Suprapubic skin (tissue), 4 donors: ENCODE measurements at places on chromosomes 7 and 10. TPM values are rescaled to one million over a fixed set of nuclear protein-coding genes. Genes with fewer than 3 reads are reported as not detected.
A peak's percentile ranks its signal among the peaks of the same experiment; 100 is the strongest.

GRCh38 chr7:104935276-104935675 lies 78.7 kb upstream of the KMT2E start:
- H3K27me3 ChIP-seq, result no peaks in the 10 kb centered on the region
- H3K27ac ChIP-seq, result no peak overlapping the region
- no peak for DNase-seq
- H3K36me3 ChIP-seq, result no peaks in the 10 kb centered on the region

DNA sequence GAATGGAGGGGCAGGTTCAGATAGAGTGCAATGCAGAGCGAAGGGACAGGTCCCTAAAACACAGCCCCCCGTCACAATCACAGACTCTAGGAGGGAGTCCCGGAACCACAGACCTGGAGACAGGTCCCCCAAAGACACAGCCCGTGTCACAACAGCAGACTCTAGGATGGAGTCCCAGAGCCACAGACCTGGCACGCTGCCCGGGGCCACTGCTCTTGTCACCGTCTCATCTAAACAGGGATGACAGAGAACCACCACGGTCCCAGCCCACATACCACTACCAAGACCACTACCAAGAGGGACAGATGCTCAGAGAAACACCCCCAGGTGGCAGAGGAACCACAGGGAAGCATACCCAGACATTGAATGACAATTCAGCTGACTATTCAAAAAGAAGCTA lies 183.9 kb downstream of the TCERG1L start:
- peaks cover 24% of the 10 kb centered on the region for H3K4me1 ChIP-seq
- DNase-seq, result no peak
- peaks cover 13% of the 10 kb centered on the region for H3K27me3 ChIP-seq
- H3K27ac ChIP-seq, result no peak overlapping the region
- H3K36me3 ChIP-seq, result no peaks in the 10 kb centered on the region
- H3K4me3 ChIP-seq, result no peak overlapping the region

- H3K36me3 ChIP-seq, result no peaks in the 10 kb centered on the region
- peaks cover 3% of the 10 kb centered on the region for H3K27me3 ChIP-seq
- H3K4me3 ChIP-seq, result no peak overlapping the region
- DNase-seq, result no peak
- H3K4me1 ChIP-seq, result peaks cover 12% of the 10 kb centered on the region
- no peak overlapping the region for H3K27ac ChIP-seq
Measured at GRCh38 chr10:49360271-49361177, 35.4 kb downstream of the DRGX start.

- no peaks in the 10 kb centered on the region for H3K36me3 ChIP-seq
- no peak overlapping the region for H3K27ac ChIP-seq
- H3K4me3 ChIP-seq, result no peak overlapping the region
- DNase-seq, result no peak
- peaks cover 7% of the 10 kb centered on the region for H3K4me1 ChIP-seq
- no peaks in the 10 kb centered on the region for H3K27me3 ChIP-seq
Measured at GRCh38 chr10:51403521-51403920, 295.9 kb downstream of the CSTF2T start.

GRCh38 chr7:154767142-154767541 lies 235.8 kb downstream of the PAXIP1 start:
- H3K4me1 ChIP-seq, result no peaks in the 10 kb centered on the region
- H3K27me3 ChIP-seq, result no peaks in the 10 kb centered on the region
- DNase-seq, result no peak
- no peak overlapping the region for H3K4me3 ChIP-seq

- H3K36me3 ChIP-seq, result no peaks in the 10 kb centered on the region
- peaks cover 16% of the 10 kb centered on the region for H3K4me1 ChIP-seq
- no peak for DNase-seq
- H3K27ac ChIP-seq, result no peak overlapping the region
Measured at GRCh38 chr7:27118580-27118979, 12.0 kb downstream of the HOXA4 start.

DNA sequence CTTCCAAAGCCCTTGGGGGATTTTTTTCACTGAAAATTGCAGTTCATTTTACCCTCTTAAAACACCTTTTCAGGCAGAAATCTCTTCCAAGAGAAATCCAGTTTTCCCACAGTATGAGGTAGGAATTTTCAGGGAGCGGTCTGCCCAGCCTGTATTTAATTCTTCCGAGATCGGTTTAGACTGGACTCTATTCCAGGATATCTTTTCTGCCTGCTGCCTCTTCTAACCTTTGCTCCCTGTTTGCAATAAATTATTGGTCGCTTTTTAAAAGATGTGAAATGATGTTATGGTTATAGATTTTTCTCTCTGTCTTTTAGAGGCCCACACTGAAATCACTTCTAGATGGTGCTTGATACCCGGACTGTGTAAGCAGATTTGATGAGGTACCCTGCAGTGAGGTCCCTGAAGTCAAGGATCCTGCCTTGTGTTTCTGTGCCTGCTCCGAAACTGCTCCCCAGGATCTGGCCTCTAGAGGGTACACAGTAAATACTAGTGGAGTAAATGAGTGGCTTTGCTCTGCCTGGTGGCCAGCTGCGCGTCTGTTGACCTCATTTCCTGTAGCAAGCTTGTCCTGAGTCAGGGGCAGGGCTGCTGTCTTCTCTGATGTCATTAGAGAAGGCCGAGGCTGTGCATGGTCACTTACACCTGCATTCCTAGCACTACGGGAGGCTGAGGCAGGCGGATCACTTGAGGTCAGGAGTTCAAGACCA lies 191.6 kb downstream of the FANK1 start:
- no peak for DNase-seq
- H3K36me3 ChIP-seq, result no peaks in the 10 kb centered on the region
- H3K4me1 ChIP-seq, result no peaks in the 10 kb centered on the region
- H3K27me3 ChIP-seq, result no peaks in the 10 kb centered on the region

GRCh38 chr7:36564489-36564888 lies 159.8 kb downstream of the AOAH start:
- H3K36me3 ChIP-seq, result no peaks in the 10 kb centered on the region
- H3K4me3 ChIP-seq, result no peak overlapping the region
- no peak overlapping the region for H3K27ac ChIP-seq
- no peak for DNase-seq

DNA sequence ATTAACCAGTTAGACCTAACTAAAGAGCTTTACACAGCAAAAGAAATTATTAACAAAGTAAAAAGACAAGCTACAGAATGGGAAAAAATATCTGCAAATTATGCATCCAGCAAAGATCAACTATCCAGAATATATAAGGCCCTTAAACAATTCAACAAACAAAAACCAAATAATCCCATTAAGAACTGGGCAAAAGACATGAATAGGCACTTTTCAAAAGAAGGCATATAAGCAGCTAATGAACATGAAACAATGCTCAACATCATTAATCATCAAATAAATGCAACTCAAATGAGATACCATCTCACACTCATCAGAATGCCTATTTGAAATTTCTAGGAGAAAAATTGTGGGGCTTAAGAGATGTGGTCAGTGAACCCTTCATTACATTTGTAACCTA lies 15.0 kb upstream of the DMTF1 start:
- no peaks in the 10 kb centered on the region for H3K4me1 ChIP-seq
- H3K27me3 ChIP-seq, result no peaks in the 10 kb centered on the region
- H3K4me3 ChIP-seq, result no peak overlapping the region
- no peaks in the 10 kb centered on the region for H3K36me3 ChIP-seq
- H3K27ac ChIP-seq, result no peak overlapping the region

DNA sequence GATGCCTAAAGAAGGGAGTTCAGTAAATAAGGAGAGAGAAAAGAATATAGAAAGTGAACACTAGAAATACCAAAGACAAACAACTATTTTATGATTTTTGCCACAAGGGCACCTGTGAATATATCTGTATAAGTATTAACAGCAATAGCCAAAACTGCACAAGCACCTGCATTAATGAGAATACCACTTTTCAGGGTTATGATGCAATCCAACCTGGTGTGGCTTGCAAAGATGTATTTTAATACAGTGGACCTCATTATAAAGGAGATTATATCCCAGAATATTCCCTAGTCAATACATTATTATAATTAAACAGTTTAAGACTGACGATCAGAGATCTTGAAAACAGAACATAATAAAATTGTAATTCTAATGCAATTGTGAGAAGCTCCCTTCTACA lies 4.0 kb downstream of the BRAF start:
- no peak for DNase-seq
- no peak overlapping the region for H3K27ac ChIP-seq
- H3K4me1 ChIP-seq, result peaks cover 21% of the 10 kb centered on the region
- no peaks in the 10 kb centered on the region for H3K27me3 ChIP-seq

DNA sequence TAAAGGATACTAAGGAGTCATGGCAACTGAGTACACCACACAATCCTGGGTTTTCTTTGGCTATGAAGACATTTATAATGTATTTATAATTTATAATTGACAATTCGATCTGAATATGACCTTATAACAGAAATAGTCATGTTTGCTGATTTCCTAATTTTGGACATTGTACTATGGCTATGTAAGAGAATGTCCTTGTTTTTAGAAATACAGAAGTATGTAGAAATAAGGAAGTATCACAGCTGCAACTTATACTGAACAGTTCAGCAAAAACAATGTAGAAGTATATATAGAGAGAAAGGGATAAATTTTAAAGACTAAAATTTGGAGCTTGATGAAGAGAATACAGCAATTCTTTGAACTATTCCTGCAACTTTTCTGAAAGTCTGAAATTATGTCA lies 32.6 kb downstream of the PRLHR start:
- no peaks in the 10 kb centered on the region for H3K27me3 ChIP-seq
- H3K27ac ChIP-seq, result peak overlapping the region; percentile 5
- no peak for DNase-seq
- H3K36me3 ChIP-seq, result no peaks in the 10 kb centered on the region

DNA sequence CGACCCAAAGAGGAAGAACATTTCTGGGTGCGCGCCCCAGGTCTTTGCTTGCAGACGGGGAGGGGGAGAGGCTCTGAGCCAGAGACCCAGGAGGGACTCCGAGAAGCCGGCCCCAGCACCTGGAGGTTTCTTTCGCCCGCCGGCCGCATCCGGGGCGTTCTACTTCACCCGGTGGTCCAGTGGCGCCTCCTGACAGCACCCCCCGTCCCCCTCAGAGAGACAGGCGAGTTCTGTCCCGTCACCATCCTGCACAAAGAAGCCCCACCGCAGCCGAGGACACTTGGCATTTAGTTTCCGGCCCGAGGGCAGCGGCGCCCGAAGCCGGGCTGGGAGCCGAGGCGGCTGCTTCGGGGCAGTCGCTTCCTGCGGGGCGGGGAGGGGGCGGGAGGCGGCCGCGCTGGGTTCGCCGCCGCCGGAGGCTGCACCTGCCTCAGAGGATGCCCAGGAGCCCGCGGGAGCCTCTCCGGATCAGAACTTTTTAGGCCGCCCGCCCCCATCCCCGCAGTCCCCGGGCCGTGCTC lies at the start of gene TMEM178B:
TMEM178B (plus strand) TSS at position 424 of the 521 bp plus-strand sequence.
- H3K27ac ChIP-seq, result no peak within 1 kb of the TSS
- H3K36me3 ChIP-seq, result no peaks in the 10 kb centered on the region
- H3K4me1 ChIP-seq, result peaks cover 42% of the 10 kb centered on the region
- no peak for DNase-seq

GRCh38 chr10:63883861-63884260 lies 362.7 kb downstream of the REEP3 start:
- no peak overlapping the region for H3K4me3 ChIP-seq
- no peak overlapping the region for H3K27ac ChIP-seq
- H3K4me1 ChIP-seq, result no peaks in the 10 kb centered on the region
- no peaks in the 10 kb centered on the region for H3K27me3 ChIP-seq

BCL7B gene
- total RNA-seq, result 48.6 TPM

CTAGE8 gene
- 16.7 TPM for total RNA-seq

COL1A2 gene
- 29.9 TPM for total RNA-seq

PNLIPRP3 gene
- 53.9 TPM for total RNA-seq
